Stimulated activated CD8-positive, alpha-beta memory T cell treated with anti-CD3 and anti-CD28 coated beads, Interleukin-7, amount 100 ng/mL, for 1 hour (primary cell): ENCODE measurements at places on chromosomes 4 and X.

- no peak for DNase-seq
Observed at GRCh38 chr4:79498282-79498681, 90.3 kb upstream of the GK2 start.

GRCh38 chr4:43763029-43763610 is 685.5 kb downstream of the KCTD8 start:
- no peak for DNase-seq

DNA sequence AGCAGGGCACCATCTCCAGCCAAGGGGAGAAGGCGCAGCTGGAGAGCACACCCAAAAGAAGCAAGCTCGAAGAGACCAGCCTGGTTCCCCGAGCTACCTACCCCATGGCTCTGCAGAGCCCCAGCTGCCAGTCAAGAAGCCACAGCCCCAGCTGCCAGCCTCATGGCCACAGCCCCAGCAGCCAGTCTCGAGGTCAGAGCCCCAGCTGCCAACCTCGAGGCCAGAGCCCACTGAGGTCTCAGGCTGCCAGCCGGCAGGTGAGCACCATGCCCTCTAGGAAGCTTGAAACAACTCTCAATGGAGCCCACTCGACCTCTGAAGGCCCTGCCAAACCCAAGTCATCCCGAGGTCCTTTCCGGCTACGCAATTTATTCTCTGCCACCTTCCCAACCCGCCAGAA is 27.0 kb upstream of the PRPS1 start:
- DNase-seq, result no peak

DNA sequence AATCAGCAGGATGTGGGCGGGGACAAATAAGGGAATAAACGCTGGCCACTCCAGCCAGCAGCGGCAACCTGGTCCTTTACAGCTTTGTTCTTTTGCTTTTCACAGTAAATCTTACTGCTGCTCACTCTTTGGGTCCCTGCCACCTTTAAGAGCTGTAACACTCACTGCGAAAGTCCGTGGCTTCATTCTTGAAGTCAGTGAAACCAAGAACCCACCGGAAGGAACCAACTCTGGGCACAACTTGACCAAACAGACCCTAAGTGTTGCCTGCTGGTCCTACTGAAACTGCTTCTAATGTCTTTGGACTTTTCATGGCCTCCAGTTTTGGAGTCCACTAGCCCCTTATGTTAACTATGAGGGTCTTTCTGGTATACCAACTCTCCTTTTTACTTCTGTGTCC is 566.2 kb upstream of the IGFBP7 start:
- no peak for DNase-seq

DNA sequence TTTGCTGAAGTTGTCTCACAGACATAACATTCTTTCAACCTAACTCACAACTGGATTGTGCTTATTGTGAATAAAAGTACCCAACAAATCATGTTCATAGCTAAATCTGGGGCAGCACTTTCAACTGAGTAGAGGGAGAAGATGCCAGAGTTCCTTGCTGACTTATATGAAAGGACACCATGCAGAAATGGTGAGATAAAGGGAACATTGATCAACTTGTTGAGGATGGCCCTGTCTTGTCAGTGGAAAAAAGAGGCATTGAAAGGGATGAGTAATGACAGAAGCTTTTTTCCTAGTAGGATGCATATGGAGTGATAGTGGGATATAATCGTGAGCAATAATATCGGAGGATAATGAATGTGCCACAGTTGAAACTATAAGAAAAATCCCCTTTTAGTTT is 221.7 kb downstream of the ARHGAP24 start:
- DNase-seq, result no peak

DNA sequence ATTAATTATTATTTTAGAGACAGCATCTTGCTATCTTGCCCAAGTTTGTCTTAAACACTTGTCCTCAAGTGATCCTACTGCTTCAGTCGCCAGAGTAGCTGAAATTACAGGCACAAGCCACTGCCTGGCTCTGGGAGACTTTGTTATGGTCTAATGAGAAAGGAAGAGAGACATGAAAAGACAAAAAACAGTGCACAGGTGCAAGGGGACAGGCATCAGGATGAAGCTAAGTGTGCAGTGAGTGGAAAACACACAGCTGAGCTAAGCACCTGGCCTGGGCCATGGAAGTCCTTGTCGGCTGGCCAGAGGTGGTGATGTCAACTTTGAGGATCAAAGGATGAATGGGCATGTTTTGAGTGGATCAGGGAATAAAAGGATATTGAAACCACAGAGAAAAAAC is 102.7 kb downstream of the HS3ST1 start:
- DNase-seq, result no peak

- no peak for DNase-seq
Observed at GRCh38 chr4:156158747-156159146, 205.1 kb upstream of the CTSO start.

- DNase-seq, result no peak
Observed at GRCh38 chr4:27245216-27245615, 384.6 kb downstream of the STIM2 start.

- DNase-seq, result no peak
Observed at GRCh38 chr4:87848622-87849351, 16.0 kb downstream of the MEPE start.

- no peak for DNase-seq
Observed at GRCh38 chrX:100948557-100948956, 19.8 kb upstream of the XKRX start.

GRCh38 chr4:89491761-89492160 is 184.2 kb upstream of the GPRIN3 start:
- no peak for DNase-seq

DNA sequence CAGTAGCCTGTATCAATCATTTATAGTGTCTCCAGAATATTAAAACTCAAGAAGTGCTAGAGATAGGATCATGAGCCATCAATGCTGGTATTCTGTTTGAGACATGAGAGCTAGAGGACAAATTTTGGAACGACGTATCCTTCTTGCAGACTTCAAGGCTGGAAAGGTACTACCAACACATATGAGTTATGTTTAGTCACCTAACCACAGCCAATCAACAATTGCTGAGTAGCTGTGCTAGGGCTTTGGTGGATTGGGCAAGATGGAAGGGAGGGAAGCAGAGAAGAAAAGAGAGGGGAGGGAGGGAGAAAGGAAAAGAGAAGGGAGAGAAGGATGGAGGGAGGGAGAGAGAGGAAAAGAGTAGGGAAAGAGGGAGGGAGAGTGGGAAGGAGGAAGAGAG is 21.6 kb upstream of the RAI2 start:
- DNase-seq, result no peak

GRCh38 chr4:168335621-168336020 is 17.1 kb upstream of the DDX60 start:
- DNase-seq, result no peak

- no peak for DNase-seq
Observed at GRCh38 chr4:8690216-8691150, 97.9 kb downstream of the CPZ start.

- no peak for DNase-seq
Observed at GRCh38 chrX:47748576-47748975, 88.1 kb upstream of the ZNF81 start.

DNA sequence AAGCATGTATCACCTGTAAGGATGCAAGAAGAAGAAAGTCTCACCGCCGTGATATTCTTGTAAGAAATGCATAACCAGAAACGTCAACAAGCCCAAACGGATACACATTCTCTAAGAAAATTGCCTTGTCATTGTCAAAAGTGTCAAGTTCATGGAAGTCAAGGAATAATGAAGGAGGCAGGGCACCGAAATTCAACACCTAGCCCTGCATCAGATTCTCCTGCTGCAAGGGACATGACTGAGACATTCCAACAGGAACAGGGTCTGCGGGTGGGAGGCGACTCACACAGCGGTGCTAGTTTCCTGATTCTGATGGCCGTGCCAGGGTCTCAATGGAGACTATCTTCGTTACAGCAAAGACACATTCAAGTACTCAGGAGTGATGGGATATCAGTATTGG is 26.7 kb downstream of the IRF2 start:
- no peak for DNase-seq

DNA sequence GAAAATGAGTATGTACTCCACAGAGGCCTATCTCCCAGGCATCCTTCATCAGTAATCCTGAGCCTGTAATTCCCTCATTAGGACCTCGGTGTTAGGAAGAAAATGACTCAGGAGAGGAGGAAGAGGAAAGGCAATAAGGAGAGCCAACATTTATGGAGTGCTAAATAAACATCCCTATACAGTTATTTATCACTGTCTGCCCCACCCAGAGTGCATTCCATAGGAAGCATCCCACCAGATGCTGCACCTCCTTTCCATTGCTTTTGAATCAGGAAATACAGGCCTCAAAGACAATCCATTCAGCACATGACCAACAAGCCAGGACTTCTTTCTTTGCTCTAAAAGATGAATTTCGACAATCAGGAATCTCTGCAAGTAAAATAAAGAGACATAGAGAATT is 47.6 kb downstream of the USP38 start:
- no peak for DNase-seq

DNA sequence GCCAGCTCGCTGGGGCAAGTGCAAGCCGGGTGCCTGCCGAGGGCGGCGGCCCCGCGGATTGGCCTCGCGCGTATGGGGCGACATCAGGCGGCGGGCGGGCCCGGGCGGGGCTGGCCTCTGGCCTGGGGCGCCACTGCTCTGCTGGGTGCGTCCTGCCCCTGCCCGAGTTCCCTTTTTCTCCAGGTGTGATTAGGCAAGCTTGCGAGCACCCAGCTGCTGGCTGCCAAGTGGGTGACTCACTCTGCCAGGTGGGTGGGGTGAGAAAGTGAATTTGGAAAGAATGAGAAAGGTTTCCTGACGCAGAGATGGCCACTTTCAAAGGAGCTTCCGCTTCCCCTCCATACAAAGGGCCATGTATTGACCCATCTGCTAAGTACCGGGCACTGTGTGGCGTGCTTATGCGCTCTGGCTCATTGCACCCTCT is 32.5 kb downstream of the FGFBP1 start:
- no peak for DNase-seq
